ENCODE measurements at places on chromosomes 4 and X.

DNA sequence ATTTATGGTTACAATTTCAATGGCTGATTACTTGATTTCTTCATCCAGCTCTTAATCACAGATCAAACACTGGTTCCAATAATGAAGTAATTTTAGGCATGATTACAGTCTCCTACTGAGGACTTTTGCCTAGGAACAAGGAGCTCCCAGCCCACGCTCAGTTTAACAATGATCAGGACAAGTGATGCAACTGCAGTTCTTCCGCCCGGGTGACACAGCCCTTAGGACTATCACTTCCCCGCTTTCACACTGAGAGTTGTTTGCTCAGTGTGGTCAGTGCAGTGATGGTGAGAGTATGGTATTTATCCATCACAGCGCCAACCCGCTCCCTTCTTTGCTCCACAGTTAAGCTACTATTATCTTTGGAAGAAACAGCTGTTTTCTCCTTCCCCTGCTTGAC is 203.2 kb upstream of the MBNL3 start:
- no peak for DNase-seq

- DNase-seq = no peak
These were observed 100.6 kb downstream of the CHIC2 start for GRCh38 chr4:53963781-53964180.

GRCh38 chrX:137362583-137362982 is 203.3 kb upstream of the ZIC3 start:
- DNase-seq = no peak

DNA sequence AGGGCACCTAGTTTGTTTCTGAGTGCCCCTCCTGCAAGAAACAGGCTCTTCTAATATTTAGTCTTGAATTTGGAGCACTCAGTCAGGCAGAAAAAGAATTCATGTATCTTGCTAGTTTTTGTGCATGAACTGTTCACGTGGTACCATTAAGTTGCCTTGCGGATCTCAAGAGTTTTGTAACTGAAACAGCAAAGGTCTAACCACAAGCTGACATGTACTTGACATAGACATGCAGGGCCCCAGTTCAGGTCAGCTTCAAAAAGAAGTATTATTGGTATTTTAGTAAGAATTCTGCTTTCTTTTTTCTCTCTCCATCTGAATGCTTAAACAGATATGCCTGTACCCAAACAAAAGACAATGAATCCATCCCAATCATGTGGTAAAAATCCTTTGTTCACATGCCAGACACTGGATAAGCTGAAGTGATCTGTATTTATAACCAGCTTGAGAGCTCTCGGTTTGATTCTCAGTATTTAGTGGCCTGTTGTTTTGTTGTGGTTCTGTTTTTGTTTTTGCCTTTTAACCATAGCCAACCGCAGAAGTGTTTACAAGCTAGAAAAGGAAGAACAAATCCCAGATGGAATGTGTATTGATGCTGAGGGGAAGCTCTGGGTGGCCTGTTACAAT is 13.0 kb downstream of the RGN start:
- DNase-seq = peak; percentile 16

DNA sequence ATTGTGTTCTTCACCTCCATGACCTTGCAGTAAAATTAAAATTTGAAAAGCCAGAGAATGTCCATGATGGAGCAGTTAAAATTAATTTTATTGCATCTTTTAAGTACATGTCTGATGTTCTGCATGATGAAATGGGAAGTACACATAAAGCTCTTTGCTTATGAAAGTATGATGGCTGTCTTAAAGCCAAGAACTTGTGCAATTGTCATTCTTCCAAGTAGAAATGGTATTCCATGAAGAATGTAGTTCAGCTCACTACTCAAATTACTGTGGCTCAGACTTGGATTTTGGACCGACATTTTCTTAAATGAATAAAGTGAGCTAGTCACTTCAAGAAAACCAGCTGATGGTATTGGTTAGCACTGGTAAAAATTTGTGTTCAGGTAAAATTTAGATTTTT is 161.7 kb upstream of the CXCL13 start:
- DNase-seq = no peak

- DNase-seq = no peak
These were observed 115.5 kb upstream of the ACSL4 start for GRCh38 chrX:109848461-109849050.

DNA sequence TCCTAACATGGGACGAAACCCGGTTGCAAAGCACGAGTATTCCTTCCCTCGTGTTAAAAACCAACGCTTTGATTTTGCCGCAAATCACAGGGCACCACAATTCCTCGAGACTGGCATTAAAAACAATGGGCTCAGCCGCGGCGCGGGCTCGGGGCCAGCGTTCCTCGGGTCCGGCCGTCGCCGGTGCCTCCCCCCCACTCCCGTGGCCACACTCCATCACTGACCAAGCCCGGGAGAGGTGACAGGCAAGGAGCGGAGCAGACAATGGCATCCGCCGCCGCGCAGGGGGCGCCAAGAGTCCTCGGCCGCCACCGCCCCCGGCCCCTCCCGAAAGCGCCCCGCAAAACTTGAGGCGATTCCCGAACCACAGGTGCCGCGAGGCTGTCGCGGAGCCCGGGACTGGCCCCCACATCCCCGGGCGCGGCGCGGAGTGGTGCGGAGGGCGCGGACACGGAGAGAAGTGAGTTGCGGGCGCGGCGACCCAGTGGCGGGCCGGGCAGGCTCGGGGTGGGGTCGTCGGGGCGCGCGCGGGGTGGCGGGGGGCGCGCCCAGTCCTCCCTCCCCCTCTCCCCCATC is 445 bp downstream of the AP1S2 start:
- peak; percentile 62 for DNase-seq

DNA sequence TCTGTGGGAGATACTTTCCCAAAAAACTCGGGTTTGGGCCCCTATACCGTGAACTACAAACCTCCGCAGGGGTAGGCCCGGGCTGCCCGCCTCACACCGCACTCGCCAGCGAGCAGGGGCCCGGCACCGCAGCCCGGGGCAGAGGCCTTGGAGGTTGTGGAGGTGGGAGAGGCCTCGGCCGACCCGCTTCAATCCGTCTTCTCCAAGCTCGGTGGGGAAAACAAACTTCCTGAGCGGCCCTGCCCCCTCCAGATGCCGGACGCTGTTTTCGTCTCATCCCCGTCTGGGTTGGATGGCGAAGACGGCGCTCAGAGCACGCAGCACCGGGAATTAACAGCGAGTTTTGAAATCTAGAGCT is 442 bp upstream of the MCUB start:
- peak; percentile 13 for DNase-seq

DNA sequence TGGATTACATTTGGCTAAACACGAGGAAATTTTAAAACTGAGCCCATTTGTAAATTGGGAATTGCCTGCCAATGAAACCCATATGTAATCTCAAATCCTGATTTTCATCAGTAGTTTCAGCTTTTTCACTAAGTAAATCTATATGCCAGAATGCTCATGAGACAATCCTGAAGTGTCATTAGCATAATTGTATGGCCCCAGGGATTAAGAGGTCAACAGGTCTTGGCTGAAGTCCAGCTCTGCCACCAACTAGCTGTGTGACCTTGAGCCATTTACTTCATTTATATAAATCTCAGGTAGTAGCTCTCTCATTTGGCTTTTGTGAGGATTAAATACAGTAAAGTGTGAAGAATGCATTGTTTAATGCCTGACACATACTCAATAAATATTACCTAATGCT is 320.5 kb upstream of the EMCN start:
- DNase-seq = no peak

- DNase-seq = no peak
These were observed 28.1 kb downstream of the MCUB start for GRCh38 chr4:109588176-109588575.

DNA sequence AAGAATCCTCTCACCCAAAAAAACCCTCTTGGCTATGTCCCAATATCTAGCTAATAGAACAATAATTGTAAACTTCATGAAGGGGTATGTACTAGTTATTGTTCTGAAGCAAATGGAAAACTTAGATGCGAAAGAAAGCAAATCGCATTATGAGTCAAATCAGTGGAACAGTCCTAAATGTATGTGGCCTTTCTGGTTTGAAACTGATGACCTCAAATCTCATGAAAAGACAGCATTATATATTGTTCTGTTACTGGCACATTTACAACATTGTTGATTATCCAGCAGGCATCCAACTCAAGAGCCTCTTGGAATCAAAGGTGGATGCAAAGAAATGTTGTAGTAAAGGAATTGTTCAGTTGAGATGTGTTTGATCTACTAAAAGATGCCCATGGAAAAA is 34.7 kb downstream of the CSN3 start:
- no peak for DNase-seq

GRCh38 chrX:258291-259040 is 22.7 kb upstream of the PLCXD1 start:
- no peak for DNase-seq

GRCh38 chrX:148049441-148049840 is 68.3 kb downstream of the FMR1NB start:
- DNase-seq = no peak

DNA sequence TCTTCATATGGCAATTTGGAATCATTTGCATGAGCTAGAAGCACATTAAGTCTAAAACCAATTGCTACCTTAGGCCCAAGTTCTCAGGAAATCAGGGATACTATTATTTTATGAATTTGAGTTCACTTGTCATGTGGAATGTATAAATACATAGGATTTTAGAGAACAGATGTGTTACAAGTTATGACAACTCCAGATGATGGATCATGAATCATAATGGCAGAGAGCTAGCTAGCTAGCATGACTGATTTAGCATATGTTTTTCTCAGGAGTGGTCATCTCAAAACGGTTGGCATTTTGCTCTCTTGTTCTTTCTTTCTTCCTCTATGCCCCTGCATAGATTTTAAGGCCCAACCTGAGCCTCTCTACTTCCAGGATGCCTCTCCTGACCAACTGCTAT is 14.2 kb upstream of the TFDP3 start:
- DNase-seq = no peak

- no peak for DNase-seq
These were observed 25.1 kb upstream of the SH3RF1 start for GRCh38 chr4:169295822-169296221.

DNA sequence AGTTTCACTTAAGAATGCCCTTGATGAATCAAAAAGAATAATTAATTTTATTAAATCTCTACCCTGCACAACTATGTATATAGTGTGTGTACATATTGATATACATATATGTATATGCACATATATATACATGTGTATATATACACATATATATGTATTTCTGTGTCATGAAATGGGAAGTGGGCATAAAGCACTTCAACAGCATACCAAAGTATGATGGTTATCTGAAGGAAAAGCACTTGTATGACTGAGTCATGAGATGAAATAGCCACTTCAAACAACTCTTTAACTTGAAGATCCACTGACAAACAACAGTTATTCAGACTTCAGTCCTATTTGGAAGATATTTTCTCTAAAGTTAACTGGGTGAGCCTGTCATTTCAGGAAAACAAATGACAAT is 16.3 kb downstream of the RNF128 start:
- DNase-seq = no peak

DNA sequence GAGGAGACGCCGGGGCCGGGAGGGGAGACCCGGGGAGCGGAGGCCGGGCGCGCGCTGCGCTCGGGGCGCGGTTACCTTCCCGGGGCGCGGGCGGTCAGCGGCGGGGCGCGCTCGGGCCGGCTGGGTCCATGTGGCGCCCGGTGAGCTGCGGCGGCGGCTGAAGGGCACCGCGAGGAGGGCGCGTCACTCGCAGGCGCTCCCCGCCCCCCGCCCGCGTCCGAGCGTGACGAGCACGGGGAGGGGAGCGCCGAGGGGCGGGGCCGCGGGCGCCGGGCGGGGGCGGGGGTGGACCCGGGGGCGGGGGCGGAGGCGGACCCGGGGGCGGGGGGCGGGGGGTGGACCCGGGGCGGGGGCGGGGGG is at the start of gene CPLX1:
Gene CPLX1 (minus strand): TSS at position 159 of the 360 bp plus-strand sequence. CDS start 1,607 bp downstream, outside the sequence.
- no peak for DNase-seq

DNA sequence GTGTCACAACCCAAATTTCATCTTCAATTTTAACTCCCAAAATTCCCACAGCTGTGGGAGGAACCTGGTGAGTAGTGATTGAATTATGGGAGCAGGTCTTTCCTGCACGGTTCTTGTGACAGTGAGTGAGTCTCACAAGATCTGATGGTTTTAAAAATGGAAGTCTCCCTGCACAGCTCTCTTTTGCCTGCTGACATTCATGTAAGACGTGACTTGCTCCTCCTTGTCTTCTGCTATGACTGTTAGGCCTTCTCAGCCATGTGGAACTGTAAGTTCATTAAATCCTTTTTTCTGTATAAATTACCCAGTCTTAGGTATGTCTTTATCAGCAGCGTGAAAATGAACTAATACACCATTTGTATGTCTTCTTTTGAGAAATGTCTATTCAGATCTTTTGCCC is 13.0 kb upstream of the BLTP1 start:
- DNase-seq = no peak

GRCh38 chr4:16827794-16828724 is 70.4 kb downstream of the LDB2 start:
- no peak for DNase-seq

- DNase-seq = no peak
These were observed 368.1 kb downstream of the EPHA5 start for GRCh38 chr4:65302145-65302544.

DNA sequence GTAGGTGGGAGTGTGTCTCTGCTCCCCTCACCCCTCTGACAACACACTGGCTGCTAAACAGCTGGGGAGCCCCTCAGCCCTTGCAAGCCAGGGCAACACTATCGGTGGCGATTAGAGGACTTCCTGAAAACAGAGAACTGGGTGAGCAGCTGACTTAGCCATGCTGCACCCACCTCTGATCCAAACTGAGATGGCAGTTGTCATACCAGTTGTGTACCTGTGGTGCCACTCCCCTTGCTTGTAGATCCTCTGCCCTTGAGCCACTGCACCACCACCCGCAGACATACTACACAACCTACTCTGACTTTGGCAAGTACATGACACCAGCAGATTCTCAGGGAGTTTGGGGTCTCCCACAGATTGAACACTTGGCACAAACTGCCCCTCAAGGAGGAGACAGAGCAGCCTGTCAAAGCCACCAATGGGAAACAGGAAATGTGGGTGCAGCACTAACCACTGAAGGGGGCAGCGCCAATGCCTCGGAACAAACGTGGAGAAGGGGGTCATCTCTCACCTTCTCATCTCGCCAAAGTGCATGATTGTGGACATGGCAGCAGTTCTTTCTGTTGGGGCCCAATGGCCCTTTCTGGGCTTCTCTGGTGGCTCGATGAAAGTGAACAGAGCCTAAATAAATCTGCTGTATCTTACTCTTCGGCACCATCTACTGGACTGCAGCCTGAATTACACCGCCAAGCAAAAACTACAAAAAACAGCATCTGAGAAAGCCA is 119.8 kb downstream of the NEK1 start:
- no peak for DNase-seq

DNA sequence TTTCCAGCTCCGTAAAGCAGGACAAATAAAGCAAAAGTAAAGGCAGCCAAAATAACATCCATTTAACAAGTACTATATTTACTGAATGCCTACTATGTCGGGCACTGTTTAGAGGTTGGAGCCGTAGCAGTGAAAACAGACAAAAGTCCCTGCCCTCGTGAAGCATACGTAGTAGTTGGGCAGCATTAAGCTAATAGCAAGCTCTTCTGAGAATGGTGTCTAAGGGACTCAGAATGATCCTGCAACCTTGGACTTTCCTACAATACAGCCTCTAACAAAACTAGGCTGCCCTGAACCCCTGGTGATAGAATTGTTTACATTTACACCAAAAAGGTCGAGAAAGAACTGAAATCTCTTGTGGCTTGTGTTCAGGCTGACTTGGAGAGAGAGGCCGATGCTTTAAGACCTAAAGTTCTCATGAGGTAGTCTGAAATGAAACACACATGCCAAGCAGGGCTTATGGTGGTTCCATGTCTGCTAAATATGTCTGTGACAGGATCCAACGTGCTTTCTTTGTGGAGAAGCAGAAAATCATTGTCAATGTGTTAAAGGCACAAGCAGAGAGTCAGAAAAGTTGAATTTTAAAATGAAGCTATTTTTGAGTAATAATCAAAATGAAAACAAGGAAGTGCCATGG is 898 bp upstream of the PDGFC start:
- no peak for DNase-seq

GRCh38 chr4:19748519-19749479 is 502.9 kb upstream of the SLIT2 start:
- no peak for DNase-seq
